ENCODE measurements at places on chromosomes 12 and 14.

DNA sequence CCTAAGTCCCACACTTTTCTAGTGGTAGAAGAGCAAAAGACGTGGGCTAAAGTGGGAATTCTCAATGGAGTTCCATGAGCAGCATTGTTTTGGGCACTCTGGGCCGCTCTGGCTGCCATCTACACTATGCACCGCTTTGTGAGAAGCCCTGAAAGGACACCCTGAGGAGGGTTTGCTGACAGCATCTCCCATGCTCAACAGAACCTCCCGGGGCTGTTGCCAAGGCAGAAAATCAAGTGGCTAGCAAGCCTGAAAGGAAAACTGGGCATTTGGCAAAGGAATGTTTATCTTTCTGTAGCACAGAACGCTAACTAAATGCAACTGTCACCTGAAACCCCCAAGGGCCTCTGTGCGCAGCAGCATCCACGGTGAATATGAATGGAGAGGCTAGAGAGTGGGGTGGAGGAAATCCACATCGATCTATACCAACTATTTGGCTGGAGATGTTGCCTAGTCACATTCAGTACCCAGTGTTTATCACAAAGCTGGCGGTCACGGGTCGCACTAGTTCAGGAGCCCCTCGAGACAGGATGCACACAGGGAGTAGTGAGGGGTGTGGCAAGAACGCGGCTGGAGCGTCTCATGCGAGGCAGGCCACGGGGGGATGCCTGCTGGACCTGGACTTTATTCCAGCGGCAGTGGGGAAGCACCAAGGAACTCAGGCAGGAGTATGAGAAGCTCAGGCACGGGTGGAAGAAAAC lies 14.2 kb downstream of the APPL2 start:
- no peak for DNase-seq

DNA sequence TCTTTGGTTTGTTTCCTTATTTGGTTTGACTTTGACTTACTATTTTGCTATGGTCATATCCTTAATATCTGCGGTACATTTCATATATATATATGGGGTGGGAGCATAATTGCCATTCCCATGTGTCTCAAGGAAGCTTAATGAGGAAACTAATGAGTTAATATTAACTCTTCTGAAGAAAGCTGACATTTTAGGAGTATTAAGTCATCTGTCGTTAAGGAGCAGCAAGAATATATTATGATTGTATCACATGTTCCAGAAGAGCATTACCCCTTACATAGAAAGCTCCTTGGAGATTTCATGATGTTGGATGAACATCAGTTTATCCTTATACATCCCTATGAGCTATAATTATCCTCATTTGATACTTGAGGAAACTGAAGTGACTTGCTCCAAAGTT lies 15.6 kb downstream of the DYRK2 start:
- DNase-seq: no peak

DNA sequence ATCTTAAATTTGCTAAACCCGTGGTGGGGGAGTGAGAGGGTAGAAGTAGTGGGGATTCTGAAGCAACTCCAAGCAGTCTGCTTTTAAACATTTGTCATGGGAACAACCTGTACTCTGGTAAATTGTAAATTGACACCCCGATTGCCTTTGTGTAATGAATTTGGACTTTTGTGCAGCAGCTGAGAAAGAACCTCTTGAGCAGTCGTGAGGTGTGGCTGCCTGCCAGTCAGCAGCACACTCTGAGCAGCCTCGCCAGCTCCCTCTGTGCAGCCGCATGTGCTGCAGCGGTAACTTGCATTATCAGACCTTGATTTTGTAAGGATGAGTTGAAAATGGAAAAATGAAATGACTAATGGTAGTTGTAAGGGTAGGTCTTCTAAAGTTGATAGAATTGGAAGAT lies 74.3 kb downstream of the SUSD6 start:
- peak; percentile 74 for DNase-seq

- no peak for DNase-seq
Measured at GRCh38 chr12:53594897-53595615, 31.1 kb downstream of the ATF7 start.

DNA sequence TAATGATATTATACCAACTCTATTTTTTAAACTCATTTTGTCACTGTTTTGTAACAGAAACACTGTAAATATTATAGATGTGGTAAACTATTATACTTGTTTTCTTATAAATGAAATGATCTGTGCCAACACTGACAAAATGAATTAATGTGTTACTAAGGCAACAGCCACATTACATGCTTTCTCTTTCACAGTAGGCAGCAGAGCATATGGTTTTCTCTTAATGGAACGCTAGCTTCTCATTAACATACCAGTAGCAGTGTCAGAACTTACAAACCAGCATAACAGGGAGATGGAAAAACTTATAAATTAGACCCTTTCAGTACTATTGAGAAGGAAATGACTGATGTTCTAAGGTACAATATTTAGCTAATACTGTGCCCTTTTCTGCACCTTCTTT lies 398.8 kb downstream of the PRKD1 start:
- no peak for DNase-seq

GRCh38 chr14:51824191-51824590 lies 36.2 kb upstream of the GNG2 start:
- no peak for DNase-seq

GRCh38 chr12:3571323-3571722 lies 80.3 kb downstream of the PRMT8 start:
- no peak for DNase-seq

- DNase-seq: no peak
Measured at GRCh38 chr12:92911339-92911738, 17.8 kb downstream of the EEA1 start.

GRCh38 chr14:29111554-29111953 lies 345.0 kb downstream of the FOXG1 start:
- DNase-seq: no peak

DNA sequence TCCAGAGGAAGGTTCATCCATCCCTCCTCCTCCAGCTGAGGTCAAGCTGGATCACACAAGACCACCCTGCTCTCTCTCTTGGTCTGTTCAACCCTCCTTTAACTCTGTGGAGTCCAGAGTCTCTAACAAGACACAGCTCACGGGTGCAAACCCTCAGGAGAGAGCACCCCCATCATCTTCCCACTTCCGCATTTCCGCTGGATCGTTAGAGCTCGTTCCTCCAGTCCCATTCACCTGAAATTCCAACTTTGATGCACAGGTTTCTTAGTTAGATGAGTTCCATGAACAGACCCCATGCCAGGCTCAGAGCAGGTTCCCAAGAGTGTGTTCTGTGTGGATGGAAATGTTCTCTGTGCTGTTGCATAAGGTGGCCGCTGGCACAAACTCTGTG lies 44.5 kb upstream of the P2RX7 start:
- no peak for DNase-seq

- no peak for DNase-seq
Measured at GRCh38 chr12:54368025-54368708, 3.9 kb upstream of the GPR84 start.

- DNase-seq: no peak
Measured at GRCh38 chr14:74510959-74511409, 17.4 kb downstream of the ISCA2 start.

DNA sequence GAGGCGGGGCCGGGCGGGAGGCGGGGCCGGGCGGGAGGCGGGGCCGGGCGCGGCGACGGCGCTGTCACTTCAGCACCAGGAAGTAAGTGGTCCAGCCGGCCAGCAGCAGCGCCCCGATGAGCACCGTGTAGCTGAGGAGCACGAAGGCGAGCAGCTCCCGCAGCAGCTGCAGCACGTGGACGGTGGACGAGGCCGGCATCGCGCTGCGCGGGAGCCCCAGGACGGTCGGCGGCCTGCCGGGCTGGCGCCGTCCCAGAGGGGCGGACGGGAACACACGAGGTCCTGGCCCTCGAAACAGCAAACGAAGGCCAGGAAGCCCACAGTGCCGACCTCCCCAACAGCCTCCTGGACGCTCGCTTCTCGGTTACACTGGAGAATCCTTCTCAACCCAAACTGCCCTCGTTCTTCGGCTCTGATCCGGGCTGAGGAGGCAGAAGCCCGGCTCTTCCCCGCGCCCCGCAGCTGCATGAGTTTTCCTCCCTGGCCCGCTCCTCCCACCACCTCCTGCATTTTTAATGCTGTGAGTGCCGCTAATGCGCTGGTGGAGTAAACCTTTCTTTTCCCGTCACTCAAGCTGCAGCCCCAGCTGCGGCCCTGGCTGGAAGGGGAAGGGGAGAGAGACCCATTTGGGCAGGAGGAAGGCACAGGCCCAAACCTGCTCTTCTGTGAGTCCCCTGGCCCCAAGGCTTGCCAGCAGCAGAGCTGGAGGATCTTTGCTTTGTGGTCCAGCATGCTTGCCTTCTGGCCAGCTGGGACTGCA lies 694 bp upstream of the DIABLO start:
- no peak for DNase-seq

GRCh38 chr14:101017209-101017608 lies 113.7 kb upstream of the RTL1 start:
- DNase-seq: no peak
